ENCODE measurements at places on chromosomes 11 and 22. TPM values are rescaled to one million over a fixed set of nuclear protein-coding genes. Genes with fewer than 3 reads are reported as not detected.

Gene HBG2
- total RNA-seq, result not detected

Gene TEX54
- 0.87 TPM for total RNA-seq

Gene ST14
- 25.1 TPM for total RNA-seq

Gene CPSF7
- 70.3 TPM for total RNA-seq

Gene RAG2
- not detected for total RNA-seq

- DNase-seq, result no peak
Observed at GRCh38 chr22:24066865-24067264, 55.8 kb downstream of the CABIN1 start.

DNA sequence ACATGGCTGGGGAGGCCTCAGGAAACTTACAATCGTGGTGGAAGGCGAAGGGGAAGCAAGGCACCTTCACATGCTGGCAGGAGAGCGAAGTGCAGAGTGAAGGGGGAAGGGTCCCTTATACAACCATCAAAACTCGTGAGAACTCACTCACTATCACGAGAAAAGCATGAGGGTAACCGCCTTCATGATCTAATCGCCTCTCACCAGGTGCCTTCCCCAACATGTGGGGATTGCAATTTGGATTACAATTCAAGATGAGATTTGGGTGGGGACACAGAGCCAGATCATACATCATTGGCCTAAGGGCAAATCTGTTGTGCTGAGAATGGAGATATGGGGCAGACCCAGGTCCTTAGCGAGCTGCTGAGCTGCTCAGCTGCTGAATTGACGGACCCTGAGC, 13.1 kb downstream of the C1QTNF6 start:
- peak; percentile 24 for DNase-seq

GRCh38 chr22:46564084-46564714, 26.8 kb upstream of the CELSR1 start:
- DNase-seq, result no peak

DNA sequence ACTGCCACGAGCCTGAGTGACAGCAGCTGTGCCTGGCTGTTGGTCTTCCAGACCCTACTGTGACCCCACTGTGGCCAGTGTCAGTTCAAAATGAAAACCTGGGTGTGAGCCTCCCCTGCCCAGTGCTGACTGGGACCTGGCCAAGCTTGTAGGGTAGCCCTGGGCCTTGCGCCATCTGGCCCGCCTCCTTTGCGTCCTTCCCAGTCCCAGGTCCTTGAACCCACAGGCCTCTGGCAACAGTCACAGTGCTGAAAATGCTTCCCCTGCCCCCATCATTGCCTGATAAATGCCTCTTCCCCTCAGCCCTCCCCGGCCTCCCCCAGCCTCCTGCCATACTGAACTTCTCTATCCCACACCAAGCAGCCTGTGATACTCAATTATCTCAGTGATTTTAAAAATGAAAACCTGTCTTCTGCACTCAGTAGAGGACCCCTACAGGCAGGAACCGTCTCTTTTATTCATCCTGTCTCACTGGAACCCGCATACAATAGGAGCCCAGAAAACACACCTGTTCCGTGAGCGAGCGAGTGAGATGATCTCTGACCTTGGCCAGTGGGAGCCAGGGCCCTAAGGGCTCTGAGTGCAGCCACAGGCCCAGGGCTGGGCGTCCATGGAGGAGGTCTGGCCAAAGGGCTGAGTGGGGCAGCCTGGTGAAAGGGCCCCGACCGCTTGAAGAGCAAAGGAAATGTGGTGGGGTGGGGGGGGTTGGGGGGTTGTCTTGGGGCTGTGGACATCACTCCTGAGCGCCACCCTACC, 49.7 kb upstream of the TTLL12 start:
- no peak for DNase-seq

DNA sequence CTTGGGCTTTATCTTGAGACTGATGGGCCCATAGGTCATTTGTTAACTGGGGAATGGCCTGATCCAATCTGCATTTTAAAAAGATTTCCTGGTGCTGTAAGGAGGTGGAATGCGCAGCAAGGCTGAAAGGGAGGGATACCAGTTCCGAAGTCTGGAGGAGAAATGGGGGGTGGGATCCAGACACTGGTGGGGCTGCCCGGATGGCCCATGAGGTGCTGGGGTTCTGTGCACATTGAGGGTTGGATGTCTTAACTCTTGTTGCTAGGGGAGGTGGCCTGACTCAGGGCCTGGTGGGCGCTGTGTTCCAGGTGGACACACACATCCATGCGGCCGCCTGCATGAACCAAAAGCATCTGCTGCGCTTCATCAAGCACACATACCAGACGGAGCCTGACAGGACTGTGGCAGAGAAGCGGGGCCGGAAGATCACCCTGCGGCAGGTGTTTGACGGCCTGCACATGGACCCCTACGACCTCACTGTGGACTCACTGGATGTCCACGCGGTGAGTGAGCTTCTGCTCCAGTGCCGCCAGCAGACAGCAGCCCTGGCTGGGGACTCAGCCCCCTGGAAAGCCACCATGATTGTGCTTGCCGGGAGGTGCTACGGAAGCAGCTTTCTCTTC, 38.1 kb downstream of the AMPD3 start:
- DNase-seq, result peak; percentile 25

- DNase-seq, result no peak
Observed at GRCh38 chr11:122775675-122776271, 62.5 kb upstream of the CRTAM start.

DNA sequence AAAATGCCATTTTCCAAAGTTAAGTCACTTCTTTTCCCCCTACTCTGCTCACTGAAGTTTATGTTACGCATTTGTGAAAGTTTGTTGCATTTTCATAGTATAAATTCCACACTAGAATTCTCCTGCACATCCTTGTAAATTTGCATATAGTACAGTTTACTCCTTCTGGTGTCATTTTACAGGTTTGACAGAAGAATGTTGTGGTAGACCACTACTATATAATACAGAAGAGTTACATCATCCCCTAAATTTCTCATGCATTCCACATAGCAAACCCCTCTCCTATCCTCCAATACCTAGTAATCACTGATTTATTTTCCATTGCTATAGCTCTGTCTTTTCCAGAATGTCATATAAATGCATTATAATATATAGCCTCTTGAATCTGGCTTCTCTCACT, 64.5 kb downstream of the CCDC73 start:
- DNase-seq, result no peak

GRCh38 chr11:118436639-118437207, 431 bp downstream of the KMT2A start:
- peak; percentile 73 for DNase-seq

GRCh38 chr22:35353318-35353717, 27.6 kb upstream of the HMOX1 start:
- no peak for DNase-seq
